Hypothalamus (tissue), 51 donors: ENCODE measurements at places on chromosomes 6 and 20.

GRCh38 chr6:44128020-44128917 lies 915 bp downstream of the TMEM63B start:
- DNase-seq, result no peak

DNA sequence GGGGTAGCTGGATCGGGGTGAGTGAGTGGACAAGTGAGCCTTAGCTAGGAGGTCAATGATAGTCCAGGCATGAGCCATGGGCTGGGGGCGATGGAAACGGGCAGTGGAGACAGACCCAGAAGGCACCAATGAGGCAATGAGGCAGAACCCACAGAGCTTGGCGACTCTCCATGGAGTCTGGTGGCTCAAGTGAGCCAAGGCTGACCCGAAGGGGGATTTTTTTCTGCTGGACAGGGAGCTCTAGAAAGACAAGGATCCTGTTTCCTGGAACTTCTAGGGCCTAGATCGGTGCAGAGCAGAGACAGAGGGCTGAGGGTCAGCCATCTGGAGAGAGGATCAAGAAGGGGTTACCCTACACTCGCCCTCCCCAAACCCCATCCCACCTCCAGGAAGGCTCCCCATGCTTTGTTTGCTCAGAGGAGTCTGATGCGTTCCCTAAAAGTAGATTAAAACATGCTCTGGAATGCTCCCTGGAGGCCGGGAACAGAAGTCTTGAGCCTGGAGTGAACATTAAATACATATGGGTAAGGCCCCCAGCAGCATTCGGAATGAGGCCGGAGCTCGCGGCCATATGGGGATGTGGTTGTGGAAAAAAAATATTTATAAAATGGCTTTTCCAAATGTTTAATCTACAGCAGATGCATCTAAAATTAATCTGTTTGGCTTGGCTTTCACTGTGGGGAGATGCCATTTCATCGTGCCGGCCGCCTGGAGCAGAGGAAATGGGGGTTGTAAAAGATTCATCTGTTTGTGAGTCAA lies 237.8 kb upstream of the PMEPA1 start:
- no peak for DNase-seq

DNA sequence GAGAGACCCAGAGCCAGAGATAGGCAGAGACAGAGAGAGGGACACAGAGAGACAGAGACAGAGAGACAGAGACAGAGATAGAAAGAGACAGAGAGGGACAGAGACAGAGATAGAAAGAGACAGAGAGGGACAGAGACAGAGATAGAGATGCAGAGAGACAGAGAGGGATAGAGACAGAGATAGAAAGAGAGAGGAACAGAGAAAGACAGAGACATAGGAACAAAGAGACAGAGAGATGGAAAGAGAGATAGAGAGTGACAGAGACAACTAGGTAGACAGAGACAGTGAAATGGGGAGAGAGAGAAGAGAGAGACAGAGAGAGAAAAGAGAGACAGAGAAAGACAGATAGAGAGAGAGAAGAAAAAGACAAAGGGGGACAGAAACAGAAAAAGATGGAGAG lies 165.4 kb upstream of the FOXQ1 start:
- no peak for DNase-seq

GRCh38 chr20:13915284-13915683 lies 75.1 kb downstream of the SEL1L2 start:
- no peak for DNase-seq

- no peak for DNase-seq
These were observed 147.9 kb downstream of the HAO1 start for GRCh38 chr20:7792150-7792869.

DNA sequence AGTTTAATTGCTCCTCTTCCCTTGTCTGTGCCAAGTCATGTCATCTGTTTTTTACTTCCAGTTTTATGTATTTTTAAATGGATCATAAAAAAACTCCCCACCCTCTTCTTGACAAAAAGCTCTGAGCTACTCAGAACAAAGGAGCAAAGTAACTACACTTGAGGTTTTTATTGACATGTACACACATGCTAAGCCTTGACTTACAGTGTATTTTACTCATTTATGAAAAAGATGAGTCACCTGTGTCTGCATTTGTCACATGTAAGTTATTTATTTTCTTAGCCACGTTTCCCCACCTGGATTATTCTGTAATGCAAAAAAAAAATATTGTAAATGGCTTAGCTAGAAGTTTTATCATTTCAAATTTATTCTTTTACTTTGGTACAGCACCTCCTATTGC lies 628.8 kb upstream of the SLC35B3 start:
- DNase-seq, result no peak

- DNase-seq, result no peak
These were observed 291.1 kb downstream of the HIVEP2 start for GRCh38 chr6:142653710-142654420.

DNA sequence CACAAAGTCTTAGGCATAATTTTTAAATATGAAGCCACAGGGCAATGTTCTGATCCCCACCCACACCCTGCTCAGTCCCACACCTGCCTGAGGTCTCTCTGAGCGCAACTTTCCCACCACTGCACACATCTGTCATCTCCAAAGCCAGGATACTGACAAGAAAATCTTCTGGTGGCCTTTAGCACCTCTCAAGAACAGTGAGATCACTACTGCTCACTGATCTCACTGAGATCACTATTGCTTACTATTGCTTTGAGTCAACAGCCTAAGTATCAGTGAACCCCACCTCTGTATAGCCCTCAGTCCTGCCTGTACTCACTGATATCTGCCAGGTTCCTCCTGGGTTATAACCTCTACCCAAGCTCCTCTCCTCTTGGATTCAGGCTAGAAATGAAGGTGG lies 6.4 kb downstream of the TNFRSF21 start:
- DNase-seq, result no peak

GRCh38 chr6:35370785-35371493 lies 28.6 kb downstream of the PPARD start:
- DNase-seq, result no peak
